ENCODE measurements at places on chromosomes 12 and 14. TPM values are rescaled to one million over a fixed set of nuclear protein-coding genes. Genes with fewer than 3 reads are reported as not detected.

DNA sequence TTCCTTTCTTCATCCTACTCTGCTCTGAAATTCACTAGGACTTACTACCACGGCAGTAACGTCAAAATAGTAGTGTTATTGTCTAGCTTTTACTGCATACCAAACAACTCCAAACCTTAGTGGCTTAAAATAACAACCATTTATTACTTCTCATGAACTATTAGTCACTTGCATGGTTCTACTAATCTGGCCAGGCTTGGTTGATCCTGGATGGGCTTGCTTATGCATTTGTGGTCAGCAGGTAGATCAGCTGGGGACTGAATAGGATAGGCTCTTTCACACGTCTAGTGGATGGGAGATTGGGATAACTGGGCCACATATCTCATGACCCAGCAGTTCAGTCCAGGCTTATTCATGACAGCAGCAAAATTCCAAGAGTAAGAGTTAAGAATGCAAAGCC, 9.4 kb upstream of the SLC35F4 start:
- H3K27ac ChIP-seq, result no peak overlapping the region
- no peak overlapping the region for H3K4me3 ChIP-seq
- DNase-seq, result no peak
- no peaks in the 10 kb centered on the region for H3K27me3 ChIP-seq

DNA sequence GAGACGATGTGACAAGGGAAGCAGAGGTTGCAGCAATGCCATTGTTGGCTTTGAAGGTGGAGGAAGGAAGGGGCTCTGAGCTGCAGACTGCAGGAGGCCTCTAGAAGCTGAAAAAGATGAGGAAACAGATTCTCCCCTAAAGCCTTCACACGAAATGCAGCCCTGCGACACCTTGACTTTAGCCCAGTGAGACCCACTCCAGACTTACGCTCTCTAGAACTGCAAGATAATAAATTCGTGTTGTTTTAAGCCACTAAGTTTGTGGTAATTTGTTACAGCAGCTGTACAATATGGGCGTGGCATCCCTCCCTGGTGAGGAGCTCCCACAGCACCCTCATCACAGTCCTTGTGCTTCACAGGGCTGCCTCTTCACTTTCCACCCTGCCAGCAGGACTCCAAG, 53.2 kb downstream of the GOLGA5 start:
- DNase-seq, result no peak
- no peaks in the 10 kb centered on the region for H3K36me3 ChIP-seq
- H3K27me3 ChIP-seq, result no peaks in the 10 kb centered on the region
- H3K4me1 ChIP-seq, result no peaks in the 10 kb centered on the region

- H3K4me3 ChIP-seq, result no peak overlapping the region
- no peaks in the 10 kb centered on the region for H3K36me3 ChIP-seq
- H3K27me3 ChIP-seq, result no peaks in the 10 kb centered on the region
- H3K4me1 ChIP-seq, result peaks cover 21% of the 10 kb centered on the region
- DNase-seq, result peak; percentile 28
These were observed 51.8 kb downstream of the PPP2R5C start for GRCh38 chr14:101813171-101813759.

Gene PRICKLE1
- 25.4 TPM for total RNA-seq

Gene KRT8
- 364 TPM for total RNA-seq

All from thyroid gland (tissue), 4 donors.